Esophagus squamous epithelium (tissue), 5 donors: ENCODE measurements at places on chromosomes 16 and 17. TPM values are rescaled to one million over a fixed set of nuclear protein-coding genes. Genes with fewer than 3 reads are reported as not detected.
A peak's percentile ranks its signal among the peaks of the same experiment; 100 is the strongest.

The P2RX1 gene
- 2.2 TPM for total RNA-seq

The SULT1A4 gene
- total RNA-seq = 5.5 TPM

The C16orf89 gene
- total RNA-seq = 1.7 TPM

The EVPL gene
- 604 TPM for total RNA-seq

The NPIPA2 gene
- not detected for total RNA-seq

GRCh38 chr17:49546546-49547535 lies 28.8 kb upstream of the NXPH3 start:
- no peak overlapping the region for H3K4me3 ChIP-seq
- DNase-seq = no peak
- no peaks in the 10 kb centered on the region for H3K36me3 ChIP-seq
- peaks cover 25% of the 10 kb centered on the region for H3K4me1 ChIP-seq
- no peaks in the 10 kb centered on the region for H3K27me3 ChIP-seq

GRCh38 chr16:30546115-30546514 lies 11.5 kb upstream of the ZNF747 start:
- H3K27ac ChIP-seq = no peak overlapping the region
- H3K36me3 ChIP-seq = no peaks in the 10 kb centered on the region
- no peaks in the 10 kb centered on the region for H3K4me1 ChIP-seq
- no peaks in the 10 kb centered on the region for H3K27me3 ChIP-seq

DNA sequence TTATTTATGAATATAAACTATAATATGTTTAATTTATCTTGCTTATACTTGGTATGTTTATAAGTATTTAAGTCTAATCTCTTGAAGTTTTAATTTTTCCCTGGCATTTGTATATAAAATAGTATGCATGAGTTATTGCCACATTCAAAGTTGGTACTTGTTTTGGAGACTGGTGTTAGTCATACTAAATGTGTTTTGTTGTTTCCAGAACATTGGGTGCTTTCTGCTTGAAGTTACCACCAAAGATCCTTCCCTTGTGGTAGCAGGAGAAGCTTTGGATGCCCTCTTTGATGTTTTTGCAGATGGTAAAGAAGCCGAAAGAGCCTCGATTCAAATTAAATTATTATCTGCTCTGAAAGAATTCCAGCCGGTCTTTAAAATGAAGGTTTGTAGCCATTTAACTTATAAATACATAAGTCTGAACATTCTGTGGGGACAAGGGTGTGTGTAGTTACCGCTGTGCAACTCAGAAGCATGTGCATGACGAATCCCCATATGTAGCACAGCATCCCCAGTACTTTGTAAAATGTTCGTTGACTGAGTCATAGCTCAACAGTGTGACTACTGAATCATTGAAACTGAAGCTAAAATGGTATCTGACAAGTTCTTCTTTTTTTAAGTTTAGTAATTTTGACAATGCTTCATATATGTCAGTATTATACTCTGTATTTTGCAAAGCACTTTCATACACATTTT lies 36.4 kb downstream of the HEATR3 start:
- no peak overlapping the region for H3K4me3 ChIP-seq
- no peak for DNase-seq
- H3K36me3 ChIP-seq = peaks cover 11% of the 10 kb centered on the region
- no peak overlapping the region for H3K27ac ChIP-seq
- no peaks in the 10 kb centered on the region for H3K27me3 ChIP-seq
- H3K4me1 ChIP-seq = peaks cover 20% of the 10 kb centered on the region

DNA sequence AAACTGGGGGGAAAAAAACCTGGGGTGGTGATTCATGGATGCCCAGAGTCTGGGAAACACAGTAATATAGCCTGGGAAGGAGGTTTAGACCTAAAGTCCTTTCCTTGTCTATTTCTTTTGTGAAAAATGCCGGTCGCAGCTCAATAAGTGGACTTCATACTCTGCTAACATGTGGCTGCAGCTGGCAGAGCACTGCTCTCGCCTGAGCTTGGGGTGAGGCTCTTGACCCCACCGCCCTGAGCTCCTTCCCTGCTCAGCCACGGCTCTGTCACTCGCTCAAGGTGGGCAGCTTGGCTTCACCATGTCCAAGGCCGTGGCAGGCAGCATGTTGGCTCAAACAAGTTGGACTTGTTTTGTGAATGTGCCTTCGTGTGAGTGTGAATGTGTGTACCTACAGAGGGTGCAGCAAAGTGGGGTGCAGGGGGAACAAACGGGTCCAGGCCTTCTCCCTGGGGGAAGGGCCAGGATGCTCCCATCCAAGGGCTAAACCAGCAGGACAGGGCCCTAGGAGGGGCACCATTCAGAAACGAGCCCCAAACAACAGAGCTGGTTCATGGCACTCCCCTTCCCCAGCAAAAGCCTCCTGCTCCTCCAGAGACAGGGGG lies 4.9 kb downstream of the FA2H start:
- peaks cover 20% of the 10 kb centered on the region for H3K4me1 ChIP-seq
- H3K27me3 ChIP-seq = peaks cover 3% of the 10 kb centered on the region
- no peak overlapping the region for H3K27ac ChIP-seq
- H3K4me3 ChIP-seq = no peak overlapping the region

DNA sequence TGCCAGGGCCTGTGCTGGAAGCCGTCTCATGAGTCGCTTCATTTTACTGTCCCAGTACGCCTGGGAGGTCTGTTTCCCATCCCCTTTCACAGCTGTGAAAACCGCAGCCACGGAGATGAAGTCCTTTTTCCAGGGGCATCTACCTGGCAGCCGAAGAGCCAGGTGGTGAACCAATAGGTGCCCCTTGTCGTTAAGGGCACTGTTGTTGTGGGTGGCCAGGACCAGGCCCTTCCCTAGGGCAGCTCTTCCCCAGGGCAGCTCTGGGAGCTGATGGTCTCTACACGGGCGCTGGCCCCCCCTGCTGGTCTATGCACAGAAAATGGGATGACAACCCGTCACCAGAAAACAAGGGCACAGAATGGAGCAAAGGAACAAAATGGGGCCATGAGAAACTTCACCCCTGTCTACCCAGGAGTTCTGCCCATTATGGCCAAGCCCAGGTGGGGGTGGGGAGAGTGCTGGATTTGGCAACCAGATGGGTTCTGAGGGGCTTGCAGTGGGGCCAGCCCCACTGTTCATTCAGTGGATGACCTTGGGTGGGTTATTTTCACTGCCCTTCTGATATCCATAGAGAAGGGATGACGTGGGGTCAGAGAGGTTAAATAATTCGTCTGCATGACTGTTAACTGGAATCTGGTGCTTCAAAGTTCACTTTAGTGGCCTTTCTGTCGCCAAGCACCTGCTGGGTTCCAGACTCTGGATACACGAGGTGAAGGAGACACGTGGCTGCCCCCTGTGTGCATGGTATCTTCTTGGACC lies 11.5 kb downstream of the RMI2 start:
- no peak overlapping the region for H3K4me3 ChIP-seq
- peak overlapping the region; percentile 73 for H3K27ac ChIP-seq

DNA sequence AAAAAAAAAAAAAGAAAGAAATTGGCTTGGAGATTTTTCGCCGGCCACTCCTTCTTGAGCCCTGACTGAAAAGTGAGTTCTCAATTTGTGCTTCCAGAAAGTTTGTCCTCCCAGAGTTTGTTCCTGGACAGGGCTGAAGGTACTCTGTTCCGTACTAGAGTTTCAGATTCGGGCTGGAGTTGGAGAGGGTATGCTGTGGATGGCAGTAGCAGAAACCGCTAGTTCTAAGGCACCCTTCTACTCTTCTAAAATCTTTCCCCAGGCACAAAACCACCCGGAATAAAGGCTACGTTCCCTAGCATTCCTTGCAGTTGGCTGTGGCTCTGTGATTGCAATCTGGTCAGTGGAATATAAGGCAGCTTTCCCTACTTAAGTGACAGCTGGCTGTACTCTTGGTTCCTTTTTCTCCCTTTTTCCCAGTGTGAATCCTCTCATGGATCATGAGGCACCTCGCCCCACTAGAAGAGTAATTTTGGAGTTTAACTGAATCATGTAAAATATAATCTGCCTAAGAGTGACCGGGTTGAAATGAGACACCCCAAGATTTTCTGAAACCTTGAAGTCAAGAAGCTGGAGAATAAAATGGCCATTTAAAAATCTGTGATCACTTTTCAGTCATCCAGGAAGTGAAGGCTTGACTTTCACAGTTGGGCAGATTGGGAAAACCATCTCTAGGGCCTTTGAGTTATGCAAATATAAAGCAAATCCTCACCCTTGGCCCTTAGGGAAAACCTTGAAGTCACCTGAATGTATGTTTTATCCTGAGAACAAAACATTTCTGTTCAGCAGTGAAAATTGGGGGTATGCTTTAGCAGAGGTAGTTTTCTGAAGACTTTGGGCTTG lies 901 bp upstream of the HEATR6 start:
- H3K36me3 ChIP-seq = peaks cover 20% of the 10 kb centered on the region
- H3K27me3 ChIP-seq = no peaks in the 10 kb centered on the region
- H3K27ac ChIP-seq = peak overlapping the region; percentile 69
- DNase-seq = no peak
- H3K4me3 ChIP-seq = peak overlapping the region; percentile 79
- peaks cover 15% of the 10 kb centered on the region for H3K4me1 ChIP-seq

- H3K4me1 ChIP-seq = no peaks in the 10 kb centered on the region
- no peak overlapping the region for H3K4me3 ChIP-seq
- peaks cover 9% of the 10 kb centered on the region for H3K36me3 ChIP-seq
- no peak for DNase-seq
- H3K27ac ChIP-seq = no peak overlapping the region
Measured at GRCh38 chr16:53291757-53292392, 142.4 kb upstream of the RBL2 start.

DNA sequence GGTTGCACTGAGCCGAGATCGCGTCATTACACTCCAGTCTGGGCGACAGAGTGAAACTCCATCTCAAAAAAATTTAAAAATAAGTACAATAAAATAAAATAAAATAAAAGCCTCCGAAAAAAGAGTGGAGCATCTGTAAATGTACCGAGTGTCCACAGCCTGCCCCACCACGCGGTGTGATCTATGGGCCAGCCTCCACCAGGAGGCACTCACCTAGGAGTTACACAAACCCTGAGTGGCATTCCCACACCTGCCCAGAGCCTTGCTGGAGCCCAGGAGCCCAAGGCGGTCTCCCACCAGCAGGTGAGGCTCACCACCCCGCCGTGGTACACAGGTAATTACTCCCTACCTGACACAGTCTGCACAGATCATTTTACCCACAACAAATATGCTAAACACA lies 183.2 kb downstream of the ZNF423 start:
- DNase-seq = no peak
- H3K27ac ChIP-seq = no peak overlapping the region
- no peaks in the 10 kb centered on the region for H3K4me1 ChIP-seq
- no peaks in the 10 kb centered on the region for H3K36me3 ChIP-seq
- H3K27me3 ChIP-seq = no peaks in the 10 kb centered on the region
